ENCODE measurements at places on chromosomes 5 and 9. TPM values are rescaled to one million over a fixed set of nuclear protein-coding genes. Genes with fewer than 3 reads are reported as not detected.

Gene PHF24
- total RNA-seq: 0.07 TPM

Gene ARHGEF37
- 1.3 TPM for total RNA-seq

Gene SLC45A2
- not detected for total RNA-seq

Gene GADD45G
- 0.21 TPM for total RNA-seq

Gene NXNL2
- total RNA-seq: 0.67 TPM

Gene SPAAR
- total RNA-seq: not detected

Gene PCDHGA11
- not detected for total RNA-seq

Gene GBGT1
- 3.4 TPM for total RNA-seq

Gene URM1
- total RNA-seq: 87.2 TPM

Gene RAI14
- total RNA-seq: 99.8 TPM

Gene TPPP
- total RNA-seq: 5.3 TPM

Gene POU5F2
- total RNA-seq: not detected

Gene GDA
- 0.84 TPM for total RNA-seq
